ENCODE measurements at places on chromosomes 11 and 22.
A peak's percentile ranks its signal among the peaks of the same experiment; 100 is the strongest.

DNA sequence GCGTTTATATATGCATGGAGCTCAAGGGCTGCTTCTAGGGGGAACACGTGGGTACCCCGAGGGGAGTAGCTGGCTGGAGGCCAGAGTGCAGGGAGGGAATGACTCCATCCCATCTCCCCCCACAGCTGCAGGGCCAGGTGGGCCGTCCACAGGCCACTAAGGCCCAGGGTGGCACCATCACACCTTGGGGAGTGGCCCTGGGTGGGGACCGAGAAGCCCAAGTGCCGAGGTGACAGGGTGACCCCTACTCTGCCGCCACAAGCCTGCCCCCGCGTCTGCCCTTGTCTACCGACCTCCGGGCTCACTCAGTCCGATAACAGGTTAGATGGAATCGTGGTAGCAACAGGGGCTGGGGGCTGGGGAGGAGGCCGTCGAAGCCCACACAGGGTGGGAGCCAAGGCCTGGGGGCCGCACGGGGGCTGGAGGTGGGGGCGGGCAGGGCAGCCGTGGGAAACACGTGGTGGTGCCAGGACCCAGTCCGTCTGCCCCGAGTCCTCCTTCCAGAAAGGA lies 125.7 kb downstream of the KCNQ1OT1 start:
- no peak for DNase-seq

- DNase-seq: no peak
Measured at GRCh38 chr11:34593085-34593484, 27.8 kb upstream of the EHF start.

DNA sequence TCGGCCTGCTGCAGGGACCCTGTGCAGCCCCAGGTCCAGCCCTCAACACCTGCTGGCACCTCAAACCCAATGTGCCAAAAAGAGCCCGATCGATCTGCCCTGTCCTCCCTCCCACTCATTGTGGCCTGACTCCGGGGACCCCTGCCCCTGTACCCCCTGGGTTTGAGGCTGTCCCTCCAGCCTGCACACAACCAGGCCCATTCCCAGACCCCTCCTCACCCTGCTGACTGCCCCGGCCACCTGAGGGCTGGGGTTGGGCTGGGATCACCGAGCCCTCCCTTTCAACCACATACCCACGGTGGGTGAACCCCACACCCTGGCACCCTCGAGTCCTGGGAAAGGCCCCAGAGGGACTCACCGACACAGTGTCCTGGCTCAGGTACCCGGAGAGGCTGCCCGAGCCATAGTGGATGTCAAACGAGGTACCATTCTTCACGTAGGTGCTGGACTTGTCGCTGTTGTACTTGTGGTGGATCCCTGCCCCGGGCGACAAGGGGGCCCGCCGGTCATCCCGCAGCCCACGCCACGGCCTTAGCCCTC lies 5.0 kb downstream of the CTSD start:
- DNase-seq: no peak

DNA sequence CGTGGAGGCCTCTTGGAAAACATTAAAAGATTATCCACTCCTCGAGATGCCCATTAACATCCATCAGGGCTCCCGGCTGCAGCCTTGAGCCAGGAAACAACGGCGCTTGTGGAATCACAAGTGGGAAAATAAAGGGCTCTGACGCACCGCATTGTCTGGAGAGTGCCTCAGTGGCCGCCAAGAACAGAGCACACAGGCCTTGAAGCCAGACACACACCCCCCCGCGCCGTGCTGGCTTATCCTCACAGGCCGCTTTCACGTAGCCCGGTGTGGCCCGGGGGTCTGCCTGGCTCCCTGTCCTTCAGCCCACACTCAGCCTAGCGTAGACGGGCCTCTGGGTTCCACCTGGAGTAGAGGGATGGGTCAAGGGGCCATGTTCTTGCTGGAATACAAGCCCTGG lies 1020.5 kb downstream of the BRD1 start:
- DNase-seq: no peak

DNA sequence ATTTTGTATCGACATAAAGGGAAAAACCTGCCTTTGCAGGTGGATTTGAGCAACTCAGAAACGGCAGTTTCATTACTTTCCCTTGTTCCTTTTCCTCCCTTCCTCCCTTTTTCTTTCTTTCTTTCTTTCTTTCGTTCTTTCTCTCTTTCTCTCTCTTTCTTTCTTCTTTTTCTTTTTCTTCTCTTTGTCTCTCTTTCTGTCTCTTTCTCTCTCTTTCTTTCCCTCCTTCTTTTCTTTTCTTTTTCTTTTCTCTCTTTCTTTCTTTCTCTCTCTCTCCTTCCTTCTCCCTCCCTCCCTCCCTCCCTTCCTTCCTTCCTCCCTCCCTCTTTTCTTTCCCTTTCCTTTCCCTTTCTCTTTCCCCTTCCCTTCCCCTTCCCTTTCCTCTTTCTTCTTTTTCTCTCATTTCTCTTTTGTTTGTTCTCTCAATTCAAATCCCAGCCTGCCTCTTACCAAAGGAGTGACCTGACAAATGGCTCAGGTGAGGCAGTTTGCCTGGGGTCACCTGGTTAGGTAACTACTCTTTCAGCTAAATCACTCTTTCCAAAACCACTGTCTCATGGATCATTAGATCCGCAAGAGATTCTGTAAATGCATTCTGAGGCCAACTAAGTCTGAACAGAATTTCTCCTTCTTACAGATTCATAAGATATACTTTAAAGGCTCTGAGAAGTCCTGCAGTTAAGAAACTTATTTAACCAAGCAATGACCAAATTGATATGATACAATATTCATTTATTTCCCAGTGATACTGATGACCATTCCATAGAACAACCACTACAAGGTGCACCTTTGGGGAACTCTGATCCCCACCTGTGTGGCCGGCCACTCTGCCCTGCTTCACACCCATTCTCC lies 75.3 kb downstream of the MYO18B start:
- no peak for DNase-seq

DNA sequence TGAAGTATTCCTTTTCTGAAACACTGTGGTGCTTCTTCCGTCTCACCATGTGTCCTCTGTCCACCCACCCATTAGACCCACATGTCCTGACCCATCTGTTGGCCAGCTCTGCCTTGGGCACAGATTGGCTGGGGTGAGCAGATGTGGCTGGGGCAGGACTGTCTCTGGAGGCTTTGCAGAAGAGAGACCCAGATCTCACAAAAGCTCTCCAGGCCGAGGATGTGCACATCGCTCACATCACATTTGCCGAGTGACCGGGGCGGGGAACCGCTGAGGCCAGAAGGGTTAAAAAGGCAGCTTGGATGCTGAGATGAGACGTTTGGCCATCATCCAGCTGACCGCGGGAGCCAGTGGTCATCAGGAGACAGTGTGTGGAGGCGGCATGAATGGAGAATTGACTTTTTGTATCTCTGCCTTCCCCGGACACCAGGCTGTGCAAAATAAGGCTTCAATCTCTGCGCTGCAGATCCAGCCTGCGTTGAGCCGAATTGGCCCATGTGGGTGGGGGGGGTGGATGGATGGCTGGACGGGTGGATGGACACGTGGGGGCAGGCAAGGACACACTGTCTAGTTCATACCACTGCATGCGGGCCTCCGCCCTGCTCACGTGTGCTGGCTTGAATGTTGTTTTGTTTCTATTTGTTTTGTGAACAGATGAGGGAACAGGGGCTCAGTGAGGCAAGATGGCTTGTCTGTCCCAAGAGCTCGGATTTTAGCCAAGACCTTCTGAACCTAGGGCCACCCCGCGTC lies 6.1 kb downstream of the IFITM10 start:
- DNase-seq: no peak

GRCh38 chr11:61899146-61899841 lies 7.9 kb upstream of the FADS3 start:
- peak; percentile 84 for DNase-seq

GRCh38 chr11:134701564-134702165 lies 289.6 kb upstream of the B3GAT1 start:
- DNase-seq: no peak

DNA sequence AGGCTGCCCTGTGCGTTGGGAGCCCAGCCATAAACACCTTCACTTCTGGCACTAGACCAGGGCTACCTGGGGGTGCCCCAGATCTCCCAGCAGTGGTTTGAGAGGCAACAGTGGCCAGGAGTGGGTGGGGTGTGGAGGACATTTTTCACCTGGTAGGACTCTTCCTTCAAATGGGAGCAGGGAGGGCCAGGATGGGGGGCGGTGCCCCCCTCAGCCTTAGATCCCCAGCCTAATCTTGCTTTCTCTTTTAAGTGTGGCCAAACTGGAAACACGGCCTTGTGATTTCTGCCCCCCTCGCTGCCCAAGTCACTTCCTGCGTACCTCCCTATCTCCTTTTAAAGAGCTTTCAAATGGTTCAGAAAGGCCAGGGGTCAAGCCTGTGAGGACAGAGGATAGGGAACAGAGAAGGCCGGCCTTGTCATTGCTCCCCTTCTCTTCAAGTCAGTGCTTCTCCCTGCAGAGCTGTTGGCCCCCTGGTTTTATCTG lies 800 bp downstream of the KCNJ5 start:
- no peak for DNase-seq

- no peak for DNase-seq
Measured at GRCh38 chr11:82049199-82049598, 684.5 kb downstream of the FAM181B start.

DNA sequence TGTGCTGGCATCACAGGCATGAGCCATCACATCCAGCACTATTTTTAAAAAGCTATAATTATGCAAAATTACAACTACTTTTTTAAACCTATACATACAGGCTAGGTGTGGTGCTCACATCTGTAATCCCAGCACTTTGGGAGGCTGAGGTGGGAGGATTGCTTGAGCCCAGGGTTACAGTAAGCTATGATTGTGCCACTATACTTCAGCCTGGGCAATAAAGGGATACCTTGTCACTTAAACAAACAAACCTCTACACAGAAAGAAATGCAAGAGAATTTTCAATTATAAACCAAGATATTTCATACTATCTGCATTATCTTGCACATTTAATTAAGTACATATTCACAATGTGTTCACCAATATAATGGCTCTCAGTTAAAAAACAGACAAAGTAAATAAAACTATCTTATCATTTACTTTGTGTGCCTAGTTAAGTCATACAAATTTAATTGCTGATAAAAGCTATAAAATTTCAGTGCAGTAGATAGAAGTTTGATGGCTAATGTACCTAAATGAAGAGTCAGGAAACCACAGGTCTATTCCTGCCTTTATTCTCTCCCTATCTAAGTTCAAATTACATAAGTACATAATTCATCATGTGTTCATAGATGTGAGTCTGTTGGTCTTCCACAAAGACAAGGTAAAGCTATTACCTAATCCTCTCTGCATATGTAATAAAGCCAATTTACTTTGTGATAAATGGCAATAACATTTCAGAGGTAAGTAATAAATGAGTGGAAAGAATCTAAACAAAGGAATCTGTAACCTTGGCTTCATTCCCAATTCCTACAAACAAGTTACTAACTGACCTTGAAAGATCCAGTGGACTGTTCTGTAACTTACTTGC lies 9.0 kb upstream of the RDX start:
- no peak for DNase-seq

- DNase-seq: no peak
Measured at GRCh38 chr11:75737314-75737713, 19.7 kb downstream of the MOGAT2 start.

GRCh38 chr11:33045551-33046255 lies 6.3 kb downstream of the TCP11L1 start:
- no peak for DNase-seq

GRCh38 chr22:48045369-48045768 lies 1282.9 kb downstream of the TBC1D22A start:
- no peak for DNase-seq

GRCh38 chr11:83122050-83122449 lies 34.9 kb upstream of the PCF11 start:
- no peak for DNase-seq

DNA sequence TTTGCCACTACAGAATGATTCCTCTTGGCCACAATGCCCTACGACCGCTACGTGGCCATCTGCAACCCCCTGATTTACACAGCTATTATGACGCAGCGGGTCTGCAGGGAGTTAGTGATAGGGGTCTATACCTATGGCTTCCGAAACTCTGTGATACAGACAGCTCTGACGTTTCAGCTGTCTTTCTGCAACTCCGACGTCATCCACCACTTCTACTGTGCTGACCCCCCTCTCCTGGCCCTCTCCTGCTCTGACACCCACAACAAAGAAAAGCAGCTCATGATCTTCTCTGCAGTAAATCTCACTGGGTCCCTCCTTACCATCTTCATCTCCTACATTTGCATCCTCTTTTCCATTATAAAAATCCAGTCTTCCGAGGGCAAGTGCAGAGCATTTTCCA lies 52.3 kb upstream of the OR5P2 start:
- DNase-seq: no peak

DNA sequence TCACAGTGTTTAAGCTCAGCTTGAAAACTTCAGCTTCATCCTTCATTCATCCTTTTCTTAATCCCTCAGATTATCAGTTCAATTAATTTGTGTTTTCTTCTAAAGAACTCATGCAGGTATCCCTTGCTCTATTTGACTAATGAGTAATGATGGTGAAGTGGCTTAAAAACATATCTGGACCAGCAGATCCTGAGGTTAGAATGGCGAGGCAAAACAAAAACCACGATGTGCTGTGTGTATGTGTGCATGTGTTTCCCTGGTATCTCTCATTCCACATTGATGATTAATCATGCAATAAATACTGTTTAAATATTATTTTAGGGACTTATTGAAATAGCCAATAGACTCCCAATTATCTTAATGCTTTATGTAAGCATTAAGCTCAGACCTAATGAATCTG lies 437.0 kb downstream of the DYNC2H1 start:
- no peak for DNase-seq

DNA sequence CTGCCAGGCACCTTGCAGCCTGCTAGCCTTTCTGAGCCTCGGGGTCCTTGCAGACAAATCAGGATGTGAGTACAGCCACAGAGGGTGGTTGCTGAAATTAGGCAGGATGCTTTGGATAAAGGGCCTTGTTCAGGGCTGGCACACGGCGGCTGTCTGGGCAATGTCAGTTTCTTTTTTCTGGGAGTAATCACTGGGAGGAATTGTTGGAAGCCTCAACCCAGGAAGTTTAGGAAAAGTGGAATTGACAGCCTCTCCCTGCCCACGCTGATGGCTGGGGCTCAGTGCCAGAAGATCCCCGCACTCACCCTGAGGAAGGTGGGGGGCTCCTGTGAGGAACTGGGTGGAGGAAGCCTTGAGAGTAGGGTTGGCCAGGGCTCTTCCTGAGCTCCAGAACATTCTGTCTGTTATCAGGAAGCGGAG lies 37.4 kb downstream of the CD82 start:
- no peak for DNase-seq

DNA sequence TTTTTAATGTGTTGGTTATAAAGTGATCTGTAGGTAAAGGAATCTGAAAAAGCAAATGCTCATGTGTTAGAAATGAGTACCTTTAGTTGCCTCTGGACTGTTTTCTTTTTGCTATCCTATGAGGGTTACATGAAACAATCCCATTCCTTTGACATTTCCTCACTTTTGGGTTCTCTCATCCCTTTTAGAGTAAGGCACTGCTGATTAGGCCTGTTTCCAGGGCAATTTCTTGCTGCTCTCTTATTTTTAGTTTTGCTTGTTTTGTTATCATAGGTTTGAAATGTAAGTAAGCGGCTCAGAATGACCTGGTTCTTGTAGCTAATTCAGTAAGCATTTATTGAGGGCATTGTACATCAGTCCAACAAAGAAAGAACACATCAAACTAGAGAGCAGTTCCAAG lies 138.9 kb downstream of the DDX10 start:
- DNase-seq: no peak

- no peak for DNase-seq
Measured at GRCh38 chr11:3000032-3000961, 8.2 kb upstream of the NAP1L4 start.

GRCh38 chr11:82895437-82896091 lies 4.7 kb downstream of the PRCP start:
- DNase-seq: no peak

- DNase-seq: no peak
Measured at GRCh38 chr11:115912484-115912945, 408.3 kb upstream of the CADM1 start.
